ENCODE measurements at places on chromosomes 11 and 22. TPM values are rescaled to one million over a fixed set of nuclear protein-coding genes. Genes with fewer than 3 reads are reported as not detected.

The SLC16A8 gene
- total RNA-seq = not detected

- H3K4me1 ChIP-seq = no peaks in the 10 kb centered on the region
- H3K27me3 ChIP-seq = peaks cover under 1% of the 10 kb centered on the region
- no peaks in the 10 kb centered on the region for H3K36me3 ChIP-seq
- no peak for DNase-seq
- no peak overlapping the region for H3K27ac ChIP-seq
Measured at GRCh38 chr11:30758946-30759504, 172.9 kb upstream of the MPPED2 start.

- H3K27me3 ChIP-seq = no peaks in the 10 kb centered on the region
- no peak for DNase-seq
- H3K4me1 ChIP-seq = peaks cover 26% of the 10 kb centered on the region
- H3K27ac ChIP-seq = no peak overlapping the region
Measured at GRCh38 chr22:40469181-40469580, 98.8 kb downstream of the SGSM3 start.

DNA sequence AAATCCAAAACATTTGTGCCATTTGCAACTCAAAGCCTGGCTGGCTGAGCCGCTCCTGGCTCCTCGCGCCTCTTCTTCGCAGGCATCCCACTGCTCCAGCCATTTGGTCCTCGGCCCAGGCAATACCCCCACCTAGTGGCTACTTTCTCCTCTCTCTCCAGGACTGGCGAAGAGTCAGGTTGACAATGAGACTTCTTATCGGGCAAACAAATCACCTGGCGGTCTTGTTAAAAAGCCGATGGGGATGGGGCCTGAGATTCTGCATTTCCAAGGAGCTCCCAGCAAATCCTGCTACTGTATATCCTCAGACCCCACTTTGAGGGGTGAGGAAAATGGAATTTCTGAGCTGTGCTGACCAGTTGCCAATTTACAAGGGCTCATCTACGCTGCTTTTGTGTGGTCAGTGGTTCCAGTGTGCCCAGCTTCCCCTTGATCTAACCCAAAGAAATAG, 89.0 kb downstream of the ISX start:
- H3K27me3 ChIP-seq = peaks cover 35% of the 10 kb centered on the region
- H3K4me3 ChIP-seq = no peak overlapping the region
- H3K36me3 ChIP-seq = no peaks in the 10 kb centered on the region

- no peak overlapping the region for H3K4me3 ChIP-seq
- H3K27me3 ChIP-seq = no peaks in the 10 kb centered on the region
- H3K4me1 ChIP-seq = peaks cover 60% of the 10 kb centered on the region
- H3K36me3 ChIP-seq = peaks cover 7% of the 10 kb centered on the region
Measured at GRCh38 chr22:40387746-40388145, 17.4 kb downstream of the SGSM3 start.

DNA sequence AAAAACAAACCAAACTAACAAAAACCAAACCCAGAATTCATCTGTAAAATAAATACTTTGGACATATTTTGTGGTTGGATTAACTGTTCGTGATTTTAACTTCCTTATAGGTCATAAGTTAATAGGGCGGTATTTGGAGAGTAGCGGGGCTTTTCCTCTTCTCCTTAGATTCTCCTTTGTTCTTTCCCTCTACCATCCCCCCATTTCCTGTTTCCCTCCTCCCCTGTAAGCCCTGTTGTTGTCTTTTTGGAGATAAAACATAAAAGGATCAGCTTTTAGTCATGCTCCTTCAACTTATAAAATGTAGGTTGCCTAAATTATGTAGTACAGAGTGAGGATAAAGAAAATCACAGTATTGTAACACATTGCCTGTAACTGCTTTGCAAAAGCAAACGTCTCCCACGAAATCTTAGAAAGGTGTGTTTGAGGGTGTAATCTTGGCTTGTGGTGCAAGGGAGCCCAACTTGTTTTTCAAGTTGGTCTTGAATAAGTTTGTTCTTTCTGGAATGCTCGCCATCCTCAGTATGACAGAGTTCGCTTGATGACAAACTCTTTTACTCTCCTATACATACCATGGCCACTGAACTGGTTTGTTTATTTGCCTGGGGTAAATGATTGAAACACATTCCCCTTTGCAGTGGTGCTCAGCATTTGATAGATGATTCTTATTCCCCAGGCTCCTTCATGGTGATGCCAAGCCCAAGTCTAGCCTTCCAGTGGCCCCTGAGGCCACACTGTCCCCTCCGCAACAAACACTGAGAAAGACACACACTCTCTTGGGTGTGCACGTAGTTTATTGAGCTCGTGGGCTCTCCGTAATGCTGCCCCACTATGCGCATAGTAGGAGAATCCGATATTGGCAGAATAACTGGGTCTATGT, 49.4 kb downstream of the TEAD1 start:
- H3K27me3 ChIP-seq = peaks cover 58% of the 10 kb centered on the region
- no peak for DNase-seq
- no peak overlapping the region for H3K27ac ChIP-seq
- H3K4me1 ChIP-seq = no peaks in the 10 kb centered on the region
- no peak overlapping the region for H3K4me3 ChIP-seq

DNA sequence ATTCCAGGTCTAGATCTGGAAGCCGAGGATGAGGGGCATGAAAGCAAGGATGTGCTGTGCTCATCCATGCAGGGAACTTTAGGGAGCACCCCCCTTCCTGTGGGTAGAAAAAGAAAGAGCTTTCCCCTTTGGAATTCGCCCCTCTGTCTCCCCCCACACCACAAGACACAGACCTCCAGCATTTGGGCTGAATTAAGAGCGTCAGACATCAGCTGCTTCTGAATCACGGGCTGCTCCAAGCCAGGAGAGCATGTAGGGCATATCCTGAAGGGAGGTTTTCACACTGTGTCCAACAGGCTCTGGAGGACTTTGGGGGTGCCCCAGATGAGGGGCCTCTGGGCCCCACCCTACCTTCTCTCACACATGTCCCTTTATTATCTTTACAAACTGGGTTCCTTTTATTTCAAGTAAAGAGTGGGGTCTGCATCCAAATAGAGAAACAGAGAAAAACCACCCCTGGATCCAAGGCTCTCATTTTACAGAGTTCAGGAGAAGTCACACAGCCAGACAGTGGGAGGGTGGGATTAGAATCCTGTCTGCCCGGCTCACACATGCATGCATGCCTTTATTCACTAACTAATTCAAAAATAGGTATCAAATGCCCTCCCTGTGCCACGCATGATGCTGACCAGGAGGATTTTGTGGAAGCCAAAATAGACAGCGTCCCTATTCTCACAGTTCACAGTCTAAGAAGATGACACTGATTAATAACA, 52.8 kb downstream of the LRRC32 start:
- H3K4me3 ChIP-seq = no peak overlapping the region
- no peak overlapping the region for H3K27ac ChIP-seq
- peaks cover 5% of the 10 kb centered on the region for H3K27me3 ChIP-seq
- DNase-seq = no peak
